ENCODE measurements at places on chromosomes 5 and 9.

DNA sequence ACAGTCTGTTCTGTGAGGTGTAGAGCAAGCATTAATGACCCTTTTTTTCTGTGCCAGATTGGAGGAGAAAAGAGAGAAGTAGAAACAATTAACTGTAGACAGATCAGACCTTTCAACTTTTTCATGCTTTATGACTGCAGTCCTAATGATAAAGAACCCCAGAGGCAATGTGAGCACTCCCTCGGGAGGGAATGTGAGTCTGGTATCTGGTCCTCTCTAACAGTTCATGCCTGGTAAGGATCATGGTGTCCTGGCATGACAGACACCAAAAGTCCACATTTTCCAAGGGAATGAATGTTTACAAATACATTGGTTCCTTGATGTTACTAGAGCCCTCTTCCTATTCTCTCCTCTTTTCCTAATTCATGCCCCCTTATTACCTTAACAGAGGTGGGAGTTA lies 70.3 kb downstream of the MTAP start:
- no peak for DNase-seq

DNA sequence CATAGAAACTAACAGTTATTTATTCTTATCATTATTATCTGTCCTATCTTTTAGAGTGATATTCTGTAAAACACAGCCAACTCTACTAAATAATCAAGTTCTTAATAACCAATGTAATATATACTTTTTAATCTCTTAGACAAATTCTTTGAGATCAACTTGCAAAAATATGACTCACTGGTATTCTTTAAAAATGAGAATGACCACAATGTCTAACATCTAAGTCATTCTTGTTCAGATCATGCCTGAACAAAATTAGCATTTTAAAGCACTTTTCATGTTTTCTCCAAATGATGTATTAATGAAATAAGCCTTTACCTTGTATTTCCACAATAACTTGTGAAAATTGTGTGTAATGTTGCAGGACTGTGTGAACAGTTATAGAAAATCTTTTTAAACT lies 356.9 kb upstream of the RGMB start:
- DNase-seq: no peak

DNA sequence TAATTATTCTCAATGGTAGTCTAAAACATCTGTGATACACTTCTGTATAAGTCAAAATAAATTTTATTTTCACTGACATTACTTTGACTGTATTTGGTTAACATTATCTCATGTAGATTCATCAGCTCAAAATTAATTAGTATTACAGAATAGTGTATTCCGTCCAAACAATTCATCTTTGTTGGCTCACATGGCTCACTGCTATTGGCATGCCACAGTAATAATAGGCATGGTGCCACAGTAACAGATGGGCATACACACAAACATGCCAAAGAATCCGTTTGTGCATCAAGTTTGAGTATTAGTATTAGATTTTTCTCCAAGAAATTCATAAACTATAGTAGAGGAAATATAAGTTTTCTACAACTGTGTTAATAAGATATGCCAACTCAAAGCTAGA lies 14.2 kb downstream of the AP3B1 start:
- DNase-seq: no peak

DNA sequence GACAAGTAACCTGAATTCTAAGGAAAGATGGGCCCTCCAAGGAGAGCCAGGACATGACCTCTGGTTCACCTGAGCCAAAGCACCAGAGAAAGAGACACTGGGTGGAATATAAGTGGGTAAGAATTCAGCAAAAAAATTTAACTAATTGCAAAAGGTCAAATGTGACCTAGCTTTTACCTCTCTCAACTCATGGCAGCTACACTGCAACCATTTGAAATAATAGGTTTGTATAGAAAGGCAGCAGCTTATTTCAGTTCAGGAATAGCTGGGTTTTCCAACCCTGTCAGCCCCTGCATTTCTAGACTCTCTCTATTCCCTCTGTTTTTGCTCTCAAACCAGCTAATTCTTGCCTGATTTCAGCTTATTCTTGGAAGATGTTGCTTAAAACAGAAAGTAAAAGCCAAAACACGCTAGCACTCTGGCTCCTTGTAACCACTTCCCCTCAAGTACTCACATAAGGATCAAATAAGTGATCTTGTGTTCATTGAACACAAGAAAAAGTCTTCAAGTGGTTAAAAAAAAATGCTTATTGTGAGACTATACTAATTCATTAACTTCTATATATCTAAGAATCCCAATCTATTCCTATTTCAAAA lies 101.1 kb upstream of the NR4A3 start:
- no peak for DNase-seq

GRCh38 chr9:132410642-132411041 lies 631 bp downstream of the CFAP77 start:
- DNase-seq: no peak

DNA sequence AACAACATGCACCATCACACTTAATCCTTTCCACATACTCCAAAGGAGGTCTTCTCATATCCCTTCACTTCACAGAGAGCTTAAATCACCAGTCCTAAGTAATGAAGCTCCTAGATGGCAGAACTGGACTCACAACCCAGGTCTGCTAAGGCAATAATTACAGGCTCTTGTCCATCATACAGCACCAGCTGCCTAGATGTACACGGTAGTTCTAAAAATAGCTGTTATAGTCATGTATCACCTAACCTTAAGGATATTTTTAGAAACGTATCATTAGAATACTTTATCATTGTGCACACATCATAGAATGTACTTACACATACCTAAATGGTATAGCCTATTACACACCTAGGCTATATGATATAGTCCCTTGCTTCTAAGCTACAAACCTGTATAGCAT lies 644.6 kb upstream of the RGMB start:
- DNase-seq: no peak

DNA sequence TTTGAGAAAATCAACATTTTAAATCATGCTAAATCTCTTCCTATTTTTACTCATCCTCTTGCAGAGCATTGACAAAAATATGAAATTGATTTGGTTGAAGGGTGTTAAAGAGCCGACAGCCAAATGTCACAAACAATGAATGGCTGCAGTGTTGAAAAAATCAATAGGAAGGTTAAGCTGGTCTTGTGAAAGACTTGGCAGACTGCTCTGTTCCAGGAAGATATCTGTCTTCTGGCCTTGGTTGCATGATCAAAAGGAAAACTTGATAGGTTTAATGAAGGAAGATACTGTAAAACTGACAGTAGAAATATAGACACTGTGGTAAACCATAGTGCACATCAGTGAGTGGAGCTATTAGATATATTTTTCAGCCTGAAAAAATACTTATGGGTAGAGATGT lies 103.6 kb downstream of the PBX3 start:
- no peak for DNase-seq

- no peak for DNase-seq
These were observed 55.7 kb downstream of the LIFR start for GRCh38 chr5:38500573-38501260.
